Activated naive CD8-positive, alpha-beta T cell treated with anti-CD3 and anti-CD28 coated beads, Interleukin-2, amount 50 U/mL, for 24 hours (primary cell): ENCODE measurements at places on chromosomes 6 and 20.

DNA sequence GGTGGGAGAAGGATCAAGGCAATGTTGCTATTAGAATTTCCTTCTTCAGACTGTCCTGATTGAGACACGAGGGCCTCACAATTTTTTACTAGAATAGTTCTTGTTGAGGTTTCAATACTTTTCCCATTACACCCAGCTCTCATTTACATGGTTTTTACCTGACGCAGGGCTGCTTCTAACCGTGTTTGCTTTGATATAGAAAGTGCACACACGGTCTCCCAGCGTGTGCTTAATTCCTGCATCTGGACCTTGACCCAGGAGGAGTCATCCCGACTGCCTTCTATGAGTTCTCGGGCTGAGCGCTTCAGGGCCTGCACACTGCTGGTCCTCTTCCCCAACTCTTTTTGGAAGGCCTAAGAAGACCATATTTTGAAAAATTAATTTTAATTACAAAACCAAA, 160.2 kb downstream of the DST start:
- no peak for DNase-seq
- no peaks in the 10 kb centered on the region for H3K4me1 ChIP-seq
- H3K27ac ChIP-seq, result no peak overlapping the region
- no peak overlapping the region for H3K4me3 ChIP-seq

DNA sequence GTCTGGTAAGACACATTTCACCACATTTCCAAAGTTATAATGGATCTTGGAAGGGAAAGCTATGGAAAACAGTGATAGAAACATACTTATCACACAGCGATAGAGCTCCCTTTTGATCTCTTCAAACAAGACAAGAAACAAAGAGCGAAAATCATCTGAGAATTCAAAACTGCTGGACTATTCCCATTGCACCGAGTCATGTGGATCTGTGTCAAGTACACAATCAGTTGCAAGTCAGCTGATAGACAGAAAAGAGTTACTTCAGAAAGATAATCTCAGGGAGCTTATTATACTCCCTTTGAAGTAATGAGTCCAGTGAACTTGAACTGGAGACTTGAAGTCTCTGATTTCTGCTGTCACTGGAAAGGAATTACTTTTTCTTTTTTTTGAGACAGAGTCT, 89.7 kb upstream of the GCM1 start:
- peaks cover 3% of the 10 kb centered on the region for H3K36me3 ChIP-seq
- H3K27me3 ChIP-seq, result no peaks in the 10 kb centered on the region
- H3K27ac ChIP-seq, result no peak overlapping the region
- peaks cover 48% of the 10 kb centered on the region for H3K4me1 ChIP-seq
- no peak for DNase-seq
- H3K4me3 ChIP-seq, result no peak overlapping the region

- no peak overlapping the region for H3K4me3 ChIP-seq
- no peaks in the 10 kb centered on the region for H3K36me3 ChIP-seq
- peaks cover 20% of the 10 kb centered on the region for H3K27me3 ChIP-seq
Measured at GRCh38 chr6:14046476-14047068, 71.0 kb upstream of the CD83 start.

GRCh38 chr20:54137115-54137514, 36.7 kb downstream of the CYP24A1 start:
- no peaks in the 10 kb centered on the region for H3K36me3 ChIP-seq
- no peak overlapping the region for H3K27ac ChIP-seq
- no peaks in the 10 kb centered on the region for H3K4me1 ChIP-seq
- H3K4me3 ChIP-seq, result no peak overlapping the region

- no peak overlapping the region for H3K4me3 ChIP-seq
- DNase-seq, result no peak
- H3K4me1 ChIP-seq, result no peaks in the 10 kb centered on the region
Measured at GRCh38 chr6:7515363-7515762, 26.1 kb upstream of the DSP start.

DNA sequence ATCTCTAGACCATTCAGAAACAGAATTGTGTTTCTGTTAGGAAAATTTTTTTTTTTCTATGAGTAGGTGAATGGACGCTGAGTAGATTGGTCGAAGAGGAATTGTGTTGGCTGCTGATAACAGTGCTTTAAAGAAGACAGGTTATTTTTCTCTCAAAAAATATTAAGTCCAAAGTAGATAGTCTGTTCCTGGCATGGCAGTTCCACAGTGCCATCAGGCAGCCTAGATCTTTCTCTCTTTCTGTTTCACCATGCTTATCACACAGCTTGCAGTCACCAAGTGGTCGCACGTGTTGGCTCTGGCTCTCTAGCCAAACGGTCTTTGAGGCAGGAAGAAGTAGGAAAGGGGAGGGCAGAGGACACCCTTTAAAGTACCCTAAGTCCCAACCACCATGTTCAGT, 22.4 kb upstream of the SERINC3 start:
- no peaks in the 10 kb centered on the region for H3K27me3 ChIP-seq
- H3K27ac ChIP-seq, result no peak overlapping the region
- H3K4me3 ChIP-seq, result no peak overlapping the region
- H3K4me1 ChIP-seq, result no peaks in the 10 kb centered on the region
- no peaks in the 10 kb centered on the region for H3K36me3 ChIP-seq

GRCh38 chr6:2630359-2630758, 120.4 kb downstream of the MYLK4 start:
- DNase-seq, result no peak
- no peaks in the 10 kb centered on the region for H3K36me3 ChIP-seq
- H3K27ac ChIP-seq, result no peak overlapping the region
- H3K4me1 ChIP-seq, result peaks cover 8% of the 10 kb centered on the region
- peaks cover 7% of the 10 kb centered on the region for H3K27me3 ChIP-seq
- H3K4me3 ChIP-seq, result no peak overlapping the region

GRCh38 chr6:7107578-7108195, at the start of gene RREB1:
RREB1 (plus strand) TSS chr6:7107961; CDS start chr6:7181912, 73,951 bp downstream.
- H3K4me3 ChIP-seq, result peak within 1 kb of the TSS; percentile 91
- peak; percentile 74 for DNase-seq
- H3K27me3 ChIP-seq, result no peaks in the 10 kb centered on the region
- H3K36me3 ChIP-seq, result peaks cover 2% of the 10 kb centered on the region
- peaks cover 43% of the 10 kb centered on the region for H3K4me1 ChIP-seq
- peak within 1 kb of the TSS; percentile 94 for H3K27ac ChIP-seq

DNA sequence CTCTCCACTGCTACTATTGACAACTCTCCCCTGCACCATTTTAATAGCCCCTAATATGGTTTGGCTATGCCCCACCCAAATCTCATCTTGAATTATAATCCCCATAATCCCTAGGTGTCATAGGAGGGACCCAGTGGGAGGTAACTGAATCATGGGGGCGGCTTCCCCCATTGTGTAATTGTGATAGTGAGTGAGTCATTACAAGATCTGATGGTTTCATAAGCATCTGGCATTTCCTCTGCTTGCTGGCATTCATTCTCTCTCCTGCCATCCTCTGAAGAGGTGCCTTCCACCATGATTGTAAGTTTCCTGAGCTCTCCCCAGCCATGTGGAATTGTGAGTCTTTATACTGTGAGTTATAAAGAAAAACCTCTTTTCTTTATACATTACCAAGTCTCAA, 74.1 kb upstream of the TCF21 start:
- peaks cover 11% of the 10 kb centered on the region for H3K27me3 ChIP-seq
- no peaks in the 10 kb centered on the region for H3K36me3 ChIP-seq
- H3K4me3 ChIP-seq, result no peak overlapping the region
- no peaks in the 10 kb centered on the region for H3K4me1 ChIP-seq
- H3K27ac ChIP-seq, result no peak overlapping the region

DNA sequence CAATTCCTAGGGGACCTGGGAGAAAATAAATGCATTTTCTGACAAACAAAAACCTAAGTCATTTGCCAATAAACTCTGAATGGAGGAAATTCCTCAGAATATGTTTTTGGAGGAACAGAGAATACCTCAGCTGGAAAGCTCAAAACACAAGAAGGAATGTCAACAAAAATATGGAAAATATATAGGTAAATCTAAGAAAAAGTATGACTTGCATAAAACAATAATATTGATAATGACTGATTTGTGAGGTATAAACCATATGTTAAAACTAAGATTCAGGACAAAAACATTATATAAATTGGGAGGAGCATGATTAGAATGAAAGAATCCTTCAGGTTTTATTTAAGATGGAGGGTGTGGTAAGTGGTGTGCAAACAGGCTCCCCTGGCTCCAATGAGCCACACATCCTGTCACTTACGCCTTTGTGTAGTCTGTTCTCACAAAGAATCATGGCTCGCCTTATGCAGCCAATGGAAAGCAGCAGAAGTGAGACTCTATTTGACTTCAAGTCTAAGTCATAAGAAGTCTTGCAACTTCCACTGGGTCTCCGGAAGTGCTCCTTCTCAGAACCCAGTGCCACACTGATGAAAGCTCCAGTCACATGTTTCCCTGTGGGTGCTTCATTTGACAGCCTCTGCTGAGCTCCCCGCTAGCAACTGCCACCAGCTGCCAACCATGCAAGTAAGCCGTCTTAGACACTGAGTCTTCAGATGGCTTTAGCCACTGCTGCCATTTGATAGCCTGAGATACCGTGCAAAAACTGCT, 8.1 kb downstream of the CFAP61 start:
- no peak overlapping the region for H3K27ac ChIP-seq
- no peak for DNase-seq
- H3K4me1 ChIP-seq, result no peaks in the 10 kb centered on the region
- H3K4me3 ChIP-seq, result no peak overlapping the region
- peaks cover 28% of the 10 kb centered on the region for H3K27me3 ChIP-seq
- H3K36me3 ChIP-seq, result no peaks in the 10 kb centered on the region

- no peak overlapping the region for H3K4me3 ChIP-seq
- no peaks in the 10 kb centered on the region for H3K4me1 ChIP-seq
- H3K27ac ChIP-seq, result no peak overlapping the region
- no peaks in the 10 kb centered on the region for H3K36me3 ChIP-seq
- H3K27me3 ChIP-seq, result no peaks in the 10 kb centered on the region
- no peak for DNase-seq
Measured at GRCh38 chr6:130834482-130835251, 7.5 kb downstream of the SMLR1 start.

GRCh38 chr6:22699151-22699550, 129.8 kb downstream of the HDGFL1 start:
- no peak overlapping the region for H3K27ac ChIP-seq
- H3K4me1 ChIP-seq, result no peaks in the 10 kb centered on the region
- no peak for DNase-seq
- H3K27me3 ChIP-seq, result no peaks in the 10 kb centered on the region
- H3K4me3 ChIP-seq, result no peak overlapping the region

DNA sequence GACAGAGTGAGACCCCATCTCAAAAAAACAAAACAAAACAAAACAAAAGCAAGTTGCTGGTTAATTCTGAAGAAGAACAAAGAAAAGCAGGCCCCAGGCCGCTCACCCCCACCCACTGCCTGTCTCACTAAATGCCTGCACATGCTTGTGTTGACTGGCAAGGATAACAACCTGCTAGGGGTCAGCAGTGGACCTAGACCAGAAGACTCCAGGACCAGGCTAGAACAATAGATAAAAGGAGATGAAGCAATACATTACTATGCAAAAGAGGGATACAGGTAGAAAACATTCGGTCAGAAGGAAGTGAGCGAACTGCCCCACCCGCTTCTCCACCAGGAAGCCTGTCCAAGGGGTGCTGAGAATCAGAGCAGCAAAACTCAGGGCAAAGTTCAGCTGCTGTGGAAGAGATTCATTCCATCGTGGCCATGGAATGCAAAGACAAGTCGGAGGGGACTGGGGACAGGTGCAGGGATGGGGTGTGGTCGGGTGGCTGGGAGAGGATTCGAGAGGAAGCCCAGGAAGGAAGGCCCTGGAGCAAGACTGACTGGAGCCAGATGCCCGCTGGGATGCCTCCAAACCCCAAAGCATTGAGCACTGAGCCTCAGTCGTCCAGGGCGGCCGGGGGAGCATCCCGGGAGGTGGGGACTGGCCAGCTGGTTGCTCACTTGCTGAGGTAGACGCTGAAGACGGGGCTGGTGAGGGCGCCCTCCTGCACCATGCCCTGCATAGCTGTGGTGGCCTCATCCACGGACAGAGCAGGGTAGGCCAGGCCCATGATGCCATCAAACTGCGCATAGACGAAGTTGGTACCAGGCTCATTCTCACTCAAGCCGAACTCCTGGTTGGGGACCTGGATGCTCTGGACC, 5.3 kb downstream of the PGC start:
- no peaks in the 10 kb centered on the region for H3K4me1 ChIP-seq
- H3K27me3 ChIP-seq, result no peaks in the 10 kb centered on the region
- H3K36me3 ChIP-seq, result no peaks in the 10 kb centered on the region
- H3K4me3 ChIP-seq, result no peak overlapping the region
- no peak overlapping the region for H3K27ac ChIP-seq

DNA sequence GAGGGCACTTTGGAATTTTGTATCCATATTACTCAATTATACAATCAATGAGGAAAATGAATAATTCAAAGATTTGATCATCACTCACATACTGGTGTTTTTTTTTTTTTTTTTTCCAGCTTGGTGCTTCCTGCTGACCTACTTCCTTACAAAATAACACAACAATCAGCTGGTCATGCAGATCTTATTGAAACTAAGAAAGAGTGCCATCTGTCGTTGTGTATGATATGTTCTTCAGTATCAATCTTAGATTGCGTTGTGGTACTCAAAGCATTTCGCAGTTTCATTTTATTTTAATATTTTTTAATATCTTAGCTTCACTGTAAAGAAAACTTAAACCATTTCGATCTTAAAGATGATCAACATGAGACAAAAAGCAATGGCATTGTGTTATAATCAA, 155.6 kb downstream of the OGFRL1 start:
- no peaks in the 10 kb centered on the region for H3K4me1 ChIP-seq
- no peaks in the 10 kb centered on the region for H3K36me3 ChIP-seq
- H3K27me3 ChIP-seq, result peaks cover 7% of the 10 kb centered on the region
- no peak overlapping the region for H3K27ac ChIP-seq

DNA sequence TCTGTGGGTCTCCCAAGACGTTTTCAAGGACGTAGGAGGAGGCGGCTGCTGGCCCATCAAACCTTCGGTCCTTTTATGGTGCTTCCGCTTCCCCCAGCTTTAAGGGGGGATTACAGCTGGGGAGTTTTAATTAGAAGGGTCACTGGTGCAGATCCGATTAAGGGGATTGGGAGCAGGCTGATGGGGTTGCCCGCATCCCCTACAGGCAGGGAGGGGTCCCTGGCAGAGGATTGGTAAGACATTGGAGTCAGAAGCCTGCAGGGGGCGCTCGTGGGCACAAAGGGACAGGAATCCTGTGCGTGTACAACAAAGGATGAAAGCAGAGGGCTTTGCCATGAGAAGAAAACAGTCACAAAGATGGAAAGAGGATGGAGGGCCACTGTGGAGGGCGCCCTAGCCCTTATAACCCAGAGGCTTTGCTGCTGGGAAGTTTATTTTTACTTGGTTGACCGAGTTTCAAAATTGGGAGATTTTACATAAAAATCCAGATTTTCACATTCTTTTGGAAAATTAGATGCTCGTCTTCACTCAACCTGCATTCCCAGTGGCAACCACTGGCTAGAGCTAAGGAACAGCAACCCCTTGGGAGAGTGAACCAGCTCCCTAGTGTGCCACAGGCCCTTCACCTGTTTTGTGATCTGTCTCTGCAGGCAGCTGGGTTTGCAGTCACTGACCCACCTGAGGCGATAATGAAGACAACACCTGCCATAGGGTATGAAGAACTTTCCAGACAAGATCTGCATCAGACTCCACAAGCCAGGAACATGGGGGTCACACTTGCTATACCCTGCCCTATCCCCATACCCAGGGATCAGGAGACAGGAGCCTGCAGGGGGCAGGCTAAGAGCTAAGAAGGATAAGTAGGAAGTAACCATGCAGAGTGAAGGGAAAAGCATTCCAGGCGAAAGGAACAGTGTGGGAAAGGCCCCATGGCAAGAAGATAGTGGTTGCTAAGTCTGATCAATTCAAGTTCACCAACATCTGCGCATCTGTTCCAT, 97.7 kb downstream of the KCNB1 start:
- H3K4me1 ChIP-seq, result peaks cover 2% of the 10 kb centered on the region
- peak; percentile 80 for DNase-seq
- peaks cover 42% of the 10 kb centered on the region for H3K27me3 ChIP-seq
- H3K4me3 ChIP-seq, result no peak overlapping the region
